ENCODE measurements at places on chromosomes 16 and 17.

- no peaks in the 10 kb centered on the region for H3K36me3 ChIP-seq
- no peak for DNase-seq
- peak overlapping the region; percentile 35 for H3K27ac ChIP-seq
Measured at GRCh38 chr16:81797443-81797842, 18.4 kb downstream of the PLCG2 start.

DNA sequence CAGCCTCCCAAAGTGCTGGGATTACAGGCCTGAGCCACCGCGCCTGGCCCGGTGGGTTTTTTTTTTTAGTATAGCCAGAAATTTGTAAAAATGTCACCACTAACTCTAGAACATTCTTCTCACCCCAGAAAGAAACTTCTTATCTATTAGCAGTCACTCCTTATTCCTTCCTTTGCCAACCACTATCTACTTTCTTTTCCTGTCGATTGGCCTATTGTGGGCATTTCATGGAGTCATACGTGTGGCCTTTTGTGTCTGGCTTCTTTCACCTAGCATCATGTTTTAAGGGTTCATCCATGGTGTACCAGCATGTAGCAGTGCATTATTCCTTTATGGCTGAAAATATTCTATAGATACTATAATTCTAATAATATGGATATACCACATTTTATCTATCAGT lies 3.6 kb downstream of the CYB5D2 start:
- DNase-seq, result no peak
- H3K36me3 ChIP-seq, result peaks cover 21% of the 10 kb centered on the region
- peaks cover 15% of the 10 kb centered on the region for H3K4me1 ChIP-seq
- no peak overlapping the region for H3K27ac ChIP-seq

- H3K27ac ChIP-seq, result no peak overlapping the region
- DNase-seq, result no peak
- H3K36me3 ChIP-seq, result no peaks in the 10 kb centered on the region
- H3K4me3 ChIP-seq, result no peak overlapping the region
- peaks cover 24% of the 10 kb centered on the region for H3K27me3 ChIP-seq
- no peaks in the 10 kb centered on the region for H3K4me1 ChIP-seq
Measured at GRCh38 chr16:86892509-86892908, 314.2 kb downstream of the FOXL1 start.

- DNase-seq, result no peak
- no peak overlapping the region for H3K27ac ChIP-seq
- H3K4me3 ChIP-seq, result no peak overlapping the region
- no peaks in the 10 kb centered on the region for H3K36me3 ChIP-seq
- H3K27me3 ChIP-seq, result no peaks in the 10 kb centered on the region
Measured at GRCh38 chr16:19749571-19750080, 31.6 kb downstream of the IQCK start.

DNA sequence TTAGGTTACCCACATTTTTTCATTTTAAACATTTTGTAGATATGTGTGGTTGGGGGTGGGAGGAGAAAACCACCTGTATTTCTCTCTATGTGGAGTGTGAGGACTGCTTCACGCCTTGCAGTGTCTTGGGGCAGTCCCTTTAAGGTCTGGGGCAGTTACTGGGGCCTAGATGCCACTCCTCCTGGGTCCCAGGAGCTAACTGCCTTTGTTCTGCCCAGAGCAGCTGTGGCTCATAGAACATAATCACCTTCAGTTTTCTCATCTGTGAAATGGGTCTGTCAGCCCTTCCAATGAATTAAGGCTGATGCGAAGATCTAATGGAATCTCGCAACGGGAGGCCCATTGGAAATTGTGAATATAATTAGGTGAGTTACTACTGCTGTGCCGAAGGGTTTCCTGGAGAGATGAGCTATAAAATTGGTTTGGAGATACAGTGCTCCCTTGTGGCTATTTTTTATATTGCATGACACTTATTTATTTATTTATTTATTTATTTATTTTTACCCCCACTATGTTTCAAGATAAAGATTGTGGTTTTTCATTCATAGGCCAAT lies 22.9 kb downstream of the DHRS7C start:
- no peaks in the 10 kb centered on the region for H3K27me3 ChIP-seq
- no peak overlapping the region for H3K27ac ChIP-seq
- H3K4me1 ChIP-seq, result no peaks in the 10 kb centered on the region
- no peak overlapping the region for H3K4me3 ChIP-seq
- peak; percentile 44 for DNase-seq

DNA sequence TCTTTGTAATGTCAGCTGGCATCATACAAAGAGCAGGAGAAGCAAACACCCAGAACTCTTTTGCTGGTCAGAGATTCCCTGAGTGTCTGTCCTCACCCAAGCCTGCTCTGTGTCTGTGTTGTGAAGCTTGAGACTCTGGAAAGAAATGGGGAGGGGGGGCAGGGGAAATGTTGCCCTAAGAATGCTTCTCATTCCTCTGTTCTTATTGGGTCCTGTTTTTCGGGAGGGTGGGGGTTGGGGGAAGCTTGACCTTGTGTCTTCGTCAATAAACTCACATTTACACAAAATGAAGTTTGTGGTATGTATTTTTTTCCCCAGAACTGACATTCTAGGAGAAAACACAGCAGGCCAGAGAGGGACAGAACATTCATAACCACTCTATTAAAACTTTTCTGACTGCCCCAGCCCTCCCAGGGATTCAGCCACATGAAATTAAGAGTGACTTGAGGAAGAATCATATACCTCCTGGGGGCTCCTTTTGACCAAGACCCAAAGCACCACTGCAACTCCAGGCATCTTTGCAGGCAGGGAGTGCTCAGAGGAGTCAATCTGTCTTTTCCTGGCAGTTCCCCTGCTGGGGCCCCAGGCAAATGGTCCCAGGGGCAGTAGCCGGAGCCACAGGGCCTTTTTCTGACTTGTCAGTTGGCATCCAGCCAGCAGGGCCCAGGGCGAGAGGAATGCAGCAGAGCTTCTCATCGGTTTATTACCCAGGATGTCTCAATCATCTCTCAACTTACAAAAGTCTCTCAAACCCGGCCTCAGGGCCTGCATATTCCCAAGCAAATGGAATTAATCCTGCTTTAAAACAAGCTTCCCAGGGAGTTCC lies 5.1 kb upstream of the RASL10B start:
- H3K4me3 ChIP-seq, result no peak overlapping the region
- H3K27ac ChIP-seq, result no peak overlapping the region
- H3K4me1 ChIP-seq, result peaks cover 25% of the 10 kb centered on the region
- no peaks in the 10 kb centered on the region for H3K27me3 ChIP-seq
- DNase-seq, result peak; percentile 79

DNA sequence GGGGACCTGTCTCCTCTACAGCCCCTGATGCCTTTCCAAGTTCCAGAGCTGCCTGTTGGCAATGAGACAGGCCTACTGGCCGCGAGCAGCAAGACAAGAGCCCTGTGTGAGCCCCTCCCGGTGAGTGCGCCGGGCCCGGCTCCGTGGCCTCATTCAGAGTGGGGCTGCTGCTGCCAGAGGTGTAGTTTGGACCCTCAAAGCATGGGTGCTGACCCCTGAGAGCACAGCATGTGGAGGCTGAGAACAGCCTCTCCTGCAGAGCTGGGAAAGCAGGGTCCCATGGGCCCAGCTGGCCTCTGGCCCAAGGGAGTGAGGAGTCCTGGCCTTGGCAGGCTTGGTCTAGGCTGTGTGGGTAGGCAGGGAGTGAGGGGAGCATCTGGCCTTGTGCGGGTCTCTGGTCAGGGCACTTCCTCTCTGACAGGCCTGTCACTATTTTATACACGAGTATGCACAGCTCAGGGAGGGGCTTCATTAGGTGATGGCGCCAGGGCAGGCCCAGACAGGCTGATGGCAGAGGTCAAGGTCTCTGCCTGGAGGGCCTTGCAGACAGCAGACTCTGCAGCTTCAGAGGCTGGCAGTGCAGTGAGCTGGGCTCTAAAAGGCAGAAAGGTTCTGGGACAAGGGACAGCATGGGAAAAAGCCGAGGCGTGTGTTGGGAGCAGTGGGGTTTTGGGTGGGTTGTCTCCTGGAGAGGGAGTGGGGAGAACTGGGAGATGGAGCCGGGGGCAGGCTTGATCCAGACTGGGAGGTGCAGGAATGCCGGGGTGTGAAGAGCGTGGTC lies 43.4 kb downstream of the ADCY7 start:
- H3K27ac ChIP-seq, result no peak overlapping the region
- DNase-seq, result no peak
- peaks cover 44% of the 10 kb centered on the region for H3K36me3 ChIP-seq
- no peaks in the 10 kb centered on the region for H3K27me3 ChIP-seq

Measured in stomach (tissue), 19 donors.